Vagina (tissue), 2 donors: ENCODE measurements at places on chromosomes 16 and 17. TPM values are rescaled to one million over a fixed set of nuclear protein-coding genes. Genes with fewer than 3 reads are reported as not detected.

The VMO1 gene
- 12.5 TPM for total RNA-seq

DNA sequence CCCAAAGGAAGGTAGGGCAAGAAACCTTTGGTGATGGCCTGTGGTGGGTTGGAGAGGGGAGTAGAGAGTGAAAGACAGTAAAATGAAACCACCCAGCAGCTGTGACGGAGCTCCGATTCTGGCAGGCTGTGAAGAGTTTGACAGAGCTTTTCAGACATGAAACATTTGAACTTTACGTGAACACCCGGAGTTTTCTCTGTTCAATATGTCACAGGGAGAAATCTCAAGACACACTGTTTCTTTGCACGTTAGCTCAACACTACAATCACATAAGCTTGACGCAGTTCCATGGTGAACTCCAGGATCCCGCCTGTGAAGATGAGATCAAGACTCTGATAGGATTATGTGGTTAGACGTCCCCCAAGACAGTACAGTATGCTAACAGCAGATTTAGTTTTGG, 79.6 kb upstream of the CDH11 start:
- H3K4me3 ChIP-seq = no peak overlapping the region
- no peaks in the 10 kb centered on the region for H3K27me3 ChIP-seq
- no peak for DNase-seq
- H3K4me1 ChIP-seq = no peaks in the 10 kb centered on the region
- no peak overlapping the region for H3K27ac ChIP-seq

- H3K4me1 ChIP-seq = peaks cover 2% of the 10 kb centered on the region
- H3K4me3 ChIP-seq = no peak overlapping the region
- no peak for DNase-seq
- H3K27me3 ChIP-seq = no peaks in the 10 kb centered on the region
- H3K36me3 ChIP-seq = no peaks in the 10 kb centered on the region
Measured at GRCh38 chr16:85250609-85251223, 138.4 kb upstream of the CIBAR2 start.

DNA sequence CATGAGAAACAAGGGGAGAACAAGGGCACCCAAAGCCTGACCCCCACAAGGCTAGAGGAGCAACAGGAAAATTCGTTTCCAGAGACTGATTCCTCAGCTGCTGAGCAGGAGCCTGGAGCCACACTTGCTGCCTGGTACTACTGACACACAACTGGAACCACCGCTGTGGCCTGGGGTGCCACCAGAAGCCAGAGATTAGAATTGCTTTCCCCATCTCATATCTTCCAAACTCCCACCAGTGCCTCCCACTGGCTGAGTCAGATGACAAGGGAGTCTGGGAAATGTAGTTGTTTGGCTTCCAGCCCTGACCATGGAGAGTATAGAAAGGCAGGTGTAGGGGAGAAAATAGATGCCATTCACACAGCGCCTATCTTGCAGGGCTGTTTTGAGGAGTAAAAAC, 4.1 kb upstream of the TMEM11 start:
- H3K36me3 ChIP-seq = no peaks in the 10 kb centered on the region
- H3K27me3 ChIP-seq = no peaks in the 10 kb centered on the region
- no peak overlapping the region for H3K4me3 ChIP-seq
- H3K27ac ChIP-seq = no peak overlapping the region

- no peak for DNase-seq
- no peak overlapping the region for H3K27ac ChIP-seq
- no peak overlapping the region for H3K4me3 ChIP-seq
- H3K36me3 ChIP-seq = no peaks in the 10 kb centered on the region
- no peaks in the 10 kb centered on the region for H3K27me3 ChIP-seq
Measured at GRCh38 chr17:79205688-79206205, 131.1 kb downstream of the ENGASE start.

DNA sequence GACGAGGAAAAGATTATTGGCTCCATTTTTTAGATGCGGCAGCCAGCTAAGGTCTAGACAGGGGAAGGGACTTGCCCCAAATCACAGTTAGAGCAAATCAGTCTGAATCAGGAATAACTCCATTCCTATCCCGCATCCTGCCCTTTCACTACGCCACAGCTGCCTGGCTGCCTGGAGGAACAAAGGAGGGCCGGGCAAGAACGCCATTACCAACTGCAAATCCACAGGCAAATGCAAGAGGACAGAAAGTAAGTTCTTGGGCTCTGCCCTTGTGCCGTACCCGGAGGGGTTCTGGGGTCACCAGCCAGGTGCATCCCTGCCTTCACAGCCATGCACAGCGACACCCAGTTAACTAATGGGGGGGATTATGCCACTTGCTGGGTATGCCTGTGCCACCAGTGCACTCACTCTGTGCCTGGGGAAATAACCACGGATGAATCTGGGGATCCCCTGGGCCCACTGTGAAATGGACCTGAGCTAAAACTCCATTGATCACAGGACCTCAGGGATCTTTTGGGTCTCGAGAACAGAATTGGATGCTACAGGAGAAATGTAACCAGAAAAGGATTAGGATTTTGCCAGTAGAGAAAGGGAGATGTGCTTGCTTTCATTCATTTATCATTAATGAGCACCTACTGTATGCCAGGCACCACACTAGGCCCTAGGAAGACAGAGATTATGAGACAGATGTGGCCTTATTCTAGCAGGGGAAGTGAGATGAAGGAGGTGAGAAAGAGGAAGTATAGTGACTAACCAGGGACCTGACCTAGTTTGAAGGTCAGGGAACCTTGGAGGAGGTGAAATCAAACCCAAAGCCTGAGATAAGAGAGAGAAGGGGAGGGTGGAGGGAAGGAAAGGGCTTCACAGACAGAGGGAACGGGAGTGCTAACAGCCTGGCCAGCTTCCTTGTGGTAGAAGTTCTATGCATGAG, 17.7 kb downstream of the BCL7C start:
- peak overlapping the region; percentile 85 for H3K4me3 ChIP-seq
- DNase-seq = no peak
- H3K4me1 ChIP-seq = peaks cover 26% of the 10 kb centered on the region
- H3K27ac ChIP-seq = peak overlapping the region; percentile 81
- H3K36me3 ChIP-seq = no peaks in the 10 kb centered on the region

The ABCA9 gene
- 71.2 TPM for total RNA-seq

DNA sequence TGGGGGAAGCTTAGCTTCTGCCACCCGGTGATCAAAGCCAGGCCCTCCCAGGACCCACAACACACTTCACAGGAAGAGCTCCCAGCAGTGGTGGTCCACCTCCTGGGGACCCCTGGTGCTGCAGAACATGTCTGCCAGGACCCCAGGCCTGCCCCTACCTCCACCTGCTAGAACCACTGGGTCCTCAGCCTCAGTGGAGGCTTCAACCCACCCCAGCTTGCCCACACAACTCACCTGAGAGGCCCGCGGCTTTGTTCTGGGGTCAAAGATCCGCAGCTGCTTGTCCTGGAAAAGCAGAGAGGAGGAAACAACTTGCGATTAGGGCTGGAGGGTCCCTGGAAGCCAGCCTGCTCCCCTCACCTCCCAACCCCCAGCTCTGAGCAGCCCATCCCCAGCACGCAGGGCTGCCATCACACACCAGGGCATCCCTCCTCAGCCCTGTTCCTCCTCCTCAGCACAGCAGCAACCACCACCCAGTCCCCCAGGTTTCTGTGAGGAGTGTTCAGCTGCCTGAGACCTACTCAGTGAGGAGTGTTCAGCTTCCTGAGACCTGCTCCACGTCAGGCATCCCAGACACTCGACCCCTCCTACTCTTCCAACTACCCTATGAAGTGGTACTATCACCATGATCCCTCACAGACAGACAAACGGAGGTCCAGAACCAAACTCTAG, 21.2 kb downstream of the CORO7 start:
- H3K4me3 ChIP-seq = no peak overlapping the region
- DNase-seq = no peak
- no peaks in the 10 kb centered on the region for H3K27me3 ChIP-seq
- H3K36me3 ChIP-seq = no peaks in the 10 kb centered on the region

DNA sequence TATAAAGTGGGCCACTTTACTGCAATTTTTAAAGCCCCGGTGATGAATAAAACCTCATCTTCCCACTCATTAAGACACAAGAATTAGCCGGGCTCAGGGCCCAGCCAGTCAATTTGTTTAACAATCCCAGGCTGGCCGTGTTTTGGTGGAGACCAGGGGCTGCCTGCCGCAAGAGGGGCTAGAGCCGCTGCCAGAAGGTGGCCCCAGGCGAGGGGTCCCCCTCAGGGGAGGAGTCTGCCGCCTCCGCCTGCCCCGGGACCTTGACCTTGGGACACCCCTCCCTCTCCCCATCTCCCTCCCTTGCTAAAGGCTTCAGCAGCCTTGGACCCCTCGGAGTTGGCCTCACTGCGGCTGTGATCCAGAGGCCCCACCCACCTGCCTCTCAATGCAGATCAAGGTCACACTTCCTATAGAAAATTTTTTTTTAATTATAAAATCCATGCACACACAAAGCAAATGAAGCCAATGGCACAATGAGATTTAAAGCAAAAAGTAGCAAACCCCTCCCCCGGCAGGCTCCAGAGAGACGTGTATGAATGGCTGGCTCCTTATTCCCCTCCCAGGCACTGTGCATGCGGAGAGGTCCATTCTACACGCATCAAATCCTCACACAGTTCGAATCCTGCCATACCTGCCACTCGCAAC, 23.0 kb upstream of the SLC38A10 start:
- H3K36me3 ChIP-seq = no peaks in the 10 kb centered on the region
- peaks cover 4% of the 10 kb centered on the region for H3K4me1 ChIP-seq
- H3K27ac ChIP-seq = no peak overlapping the region
- H3K27me3 ChIP-seq = no peaks in the 10 kb centered on the region
- DNase-seq = no peak
- H3K4me3 ChIP-seq = no peak overlapping the region

DNA sequence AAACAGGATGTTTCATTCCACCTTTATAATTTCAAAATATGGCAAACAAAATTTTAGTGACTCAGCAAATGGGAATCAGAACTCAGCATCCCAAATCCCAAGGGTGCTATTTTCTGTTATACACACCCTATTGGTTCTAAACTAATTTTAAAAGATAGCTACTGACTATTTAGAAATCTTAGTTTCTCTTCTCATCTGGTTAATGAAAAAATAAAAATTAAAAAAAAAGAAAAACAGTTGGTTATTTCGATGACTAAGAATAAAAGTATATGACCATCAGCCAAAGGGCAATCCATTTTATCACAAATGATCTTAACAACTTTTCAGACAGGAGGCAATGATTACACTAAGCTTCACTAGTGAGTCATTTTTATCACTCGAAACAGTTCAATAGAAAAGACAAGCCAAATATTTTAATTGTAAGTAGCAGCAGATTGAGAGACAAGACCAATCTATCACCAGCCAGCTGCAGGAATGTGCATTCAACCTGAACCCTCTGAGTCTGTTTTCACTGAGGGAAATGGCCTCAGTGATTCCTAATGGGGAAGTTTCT, 15.2 kb downstream of the PHLPP2 start:
- no peaks in the 10 kb centered on the region for H3K27me3 ChIP-seq
- H3K4me3 ChIP-seq = no peak overlapping the region
- H3K27ac ChIP-seq = no peak overlapping the region
- no peak for DNase-seq

GRCh38 chr17:81120149-81120484, 45.2 kb upstream of the PVALEF start:
- no peak overlapping the region for H3K27ac ChIP-seq
- no peaks in the 10 kb centered on the region for H3K36me3 ChIP-seq
- H3K27me3 ChIP-seq = no peaks in the 10 kb centered on the region
- peak overlapping the region; percentile 38 for H3K4me3 ChIP-seq
- peaks cover 19% of the 10 kb centered on the region for H3K4me1 ChIP-seq

DNA sequence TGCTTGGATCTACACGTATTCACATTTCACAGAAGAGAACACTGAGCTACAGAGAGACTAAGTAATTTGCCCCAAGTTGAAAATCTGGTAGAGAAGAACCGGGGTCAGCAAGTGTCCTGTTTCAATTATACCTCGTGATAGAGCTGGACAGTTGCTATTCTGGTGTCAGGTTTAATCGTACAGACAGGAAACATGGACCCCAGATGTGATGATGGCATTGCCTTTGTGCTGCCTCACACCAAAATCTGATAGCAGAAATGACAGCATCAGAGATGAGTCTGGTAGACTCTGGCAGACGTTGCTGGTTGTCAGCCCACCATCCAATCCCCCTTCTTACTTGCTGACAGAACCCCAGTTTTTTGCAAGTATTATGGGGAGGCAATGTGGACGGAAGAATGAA, 112.1 kb upstream of the FOXF1 start:
- no peaks in the 10 kb centered on the region for H3K36me3 ChIP-seq
- no peak for DNase-seq
- no peak overlapping the region for H3K4me3 ChIP-seq

The TMEM88 gene
- 26.3 TPM for total RNA-seq

DNA sequence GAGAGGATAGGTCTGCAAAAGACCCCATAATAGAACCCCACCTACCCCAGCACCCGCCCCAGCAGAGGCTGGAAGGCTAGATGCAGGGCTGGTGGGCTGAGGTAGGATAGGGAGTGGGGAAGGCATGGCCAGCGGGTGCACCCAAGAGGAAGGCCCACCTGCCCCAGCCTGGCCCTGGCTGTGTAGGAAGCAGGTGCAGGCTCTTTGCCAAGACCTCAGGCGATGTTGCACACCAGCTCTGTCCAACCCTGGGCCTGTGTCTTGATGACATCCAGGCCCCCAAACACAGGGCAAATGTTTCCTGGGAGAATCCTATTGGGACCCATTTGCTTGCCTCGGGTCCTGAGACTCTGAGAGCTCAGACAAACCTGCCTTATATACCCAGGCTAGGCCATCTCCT, 12.2 kb downstream of the UNC119 start:
- no peaks in the 10 kb centered on the region for H3K4me1 ChIP-seq
- no peak overlapping the region for H3K4me3 ChIP-seq
- DNase-seq = no peak
- H3K36me3 ChIP-seq = no peaks in the 10 kb centered on the region
- no peak overlapping the region for H3K27ac ChIP-seq
- no peaks in the 10 kb centered on the region for H3K27me3 ChIP-seq

DNA sequence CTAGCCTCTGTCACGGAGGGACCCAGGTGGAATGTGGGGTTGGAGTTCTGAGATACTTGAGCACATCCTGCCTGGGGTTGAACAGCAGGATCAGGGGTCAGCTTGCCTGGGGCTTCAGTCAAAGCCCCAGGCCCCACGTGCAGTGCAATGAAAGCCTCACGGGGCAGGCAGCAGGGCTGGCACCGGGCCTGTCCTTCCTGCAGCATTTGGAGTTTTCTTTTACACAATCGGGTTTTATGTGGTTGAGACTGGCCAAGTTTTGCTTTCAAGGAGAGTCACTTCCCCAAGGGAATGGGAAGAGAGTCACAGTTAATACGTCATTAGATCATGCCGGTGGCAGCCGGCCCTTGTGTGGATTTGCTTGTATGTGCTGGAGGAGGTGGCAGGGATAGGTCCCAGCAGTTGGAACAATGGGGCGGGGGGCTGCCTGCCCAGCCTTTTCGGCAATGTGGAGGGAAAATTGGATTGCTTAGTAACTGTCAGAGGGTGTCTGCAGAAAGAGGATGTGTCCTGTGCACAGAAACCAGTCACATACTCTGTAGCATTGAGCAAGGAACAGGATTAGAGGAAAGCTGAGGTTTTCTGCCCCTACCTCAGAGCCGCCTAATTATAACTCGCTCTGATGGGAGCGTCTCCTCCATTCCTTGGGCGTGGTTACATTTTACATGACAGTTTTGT, 4.5 kb downstream of the RMI2 start:
- H3K4me3 ChIP-seq = no peak overlapping the region
- peaks cover 43% of the 10 kb centered on the region for H3K4me1 ChIP-seq
- no peak for DNase-seq
- no peaks in the 10 kb centered on the region for H3K27me3 ChIP-seq
- peak overlapping the region; percentile 89 for H3K27ac ChIP-seq
- no peaks in the 10 kb centered on the region for H3K36me3 ChIP-seq
